Camera-type eye (tissue), 1 donor: ENCODE measurements at places on chromosomes 16 and 17. TPM values are rescaled to one million over a fixed set of nuclear protein-coding genes. Genes with fewer than 3 reads are reported as not detected.

The SHMT1 gene
- total RNA-seq = 40.2 TPM

The FOXJ1 gene
- 1.6 TPM for total RNA-seq

The RUNDC1 gene
- total RNA-seq = 16.8 TPM

The HEATR9 gene
- not detected for total RNA-seq

The CHST6 gene
- total RNA-seq = 2.7 TPM

The EARS2 gene
- 32.5 TPM for total RNA-seq

The CENPV gene
- 64.7 TPM for total RNA-seq

The PPP1R27 gene
- not detected for total RNA-seq

The CENPX gene
- 20.3 TPM for total RNA-seq

The TM4SF5 gene
- not detected for total RNA-seq

The PLLP gene
- 2.7 TPM for total RNA-seq

The XYLT1 gene
- 24.0 TPM for total RNA-seq

The SDK2 gene
- 16.2 TPM for total RNA-seq

The C16orf74 gene
- total RNA-seq = 23.1 TPM

The DOK4 gene
- total RNA-seq = 27.1 TPM

The CXCL16 gene
- total RNA-seq = 9.7 TPM

The TUBB3 gene
- total RNA-seq = 294 TPM

The VPS35 gene
- total RNA-seq = 173 TPM

The RBBP6 gene
- total RNA-seq = 126 TPM

The SLC47A2 gene
- 0.55 TPM for total RNA-seq

The ZNF624 gene
- total RNA-seq = 25.9 TPM

The CLEC3A gene
- not detected for total RNA-seq

The RNU2-1 gene
- not detected for total RNA-seq

The KRTAP1-1 gene
- not detected for total RNA-seq

The FUS gene
- 155 TPM for total RNA-seq

The GNG13 gene
- 3.8 TPM for total RNA-seq
